Smooth muscle cell of bladder (primary cell): ENCODE measurements at places on chromosomes 7 and 10. TPM values are rescaled to one million over a fixed set of nuclear protein-coding genes. Genes with fewer than 3 reads are reported as not detected.

Gene TRPV5
- not detected in 2 replicates for total RNA-seq

Gene LRRC17
- total RNA-seq: 71.5 and 79.0 TPM in 2 replicates

Gene TYW1B
- total RNA-seq: 1.3 and 5.1 TPM in 2 replicates

Gene EMX2
- not detected in 2 replicates for total RNA-seq

Gene DAGLB
- total RNA-seq: 11.1 and 15.5 TPM in 2 replicates
